G401 (cell line): ENCODE measurements at places on chromosomes 7 and 10. TPM values are rescaled to one million over a fixed set of nuclear protein-coding genes. Genes with fewer than 3 reads are reported as not detected.
A peak's percentile ranks its signal among the peaks of the same experiment; 100 is the strongest.

GRCh38 chr10:130127364-130128061, 8.7 kb upstream of the GLRX3 start:
- DNase-seq, result peak; percentile 76

Gene LRRTM3
- total RNA-seq, result not detected in 2 replicates

Gene CRYGN
- not detected in 2 replicates for total RNA-seq

GRCh38 chr10:79929409-79929904, 19.4 kb downstream of the SFTPD start:
- DNase-seq, result peak; percentile 79

DNA sequence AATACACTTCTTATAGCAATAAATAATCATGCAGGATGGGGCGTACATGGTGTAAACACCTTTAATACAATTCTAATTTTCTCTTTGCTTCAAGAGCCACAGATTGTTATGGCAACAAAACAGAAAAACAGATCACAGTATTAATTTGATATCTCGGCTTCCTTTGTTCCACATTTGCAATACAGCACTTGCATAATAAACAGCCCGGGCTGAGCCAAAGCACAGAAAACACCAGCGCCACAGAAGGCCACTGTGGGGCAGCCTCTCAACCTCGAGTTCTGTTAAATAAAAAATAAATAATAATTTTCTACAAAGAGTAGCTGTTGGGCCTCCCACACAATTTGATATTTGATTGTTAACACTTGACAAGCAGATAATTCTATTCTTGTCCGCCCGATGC, 255.9 kb downstream of the USP6NL start:
- DNase-seq, result no peak

Gene CALML3
- total RNA-seq, result not detected in 2 replicates

GRCh38 chr7:138565071-138565450, 105.0 kb downstream of the TRIM24 start:
- DNase-seq, result no peak

DNA sequence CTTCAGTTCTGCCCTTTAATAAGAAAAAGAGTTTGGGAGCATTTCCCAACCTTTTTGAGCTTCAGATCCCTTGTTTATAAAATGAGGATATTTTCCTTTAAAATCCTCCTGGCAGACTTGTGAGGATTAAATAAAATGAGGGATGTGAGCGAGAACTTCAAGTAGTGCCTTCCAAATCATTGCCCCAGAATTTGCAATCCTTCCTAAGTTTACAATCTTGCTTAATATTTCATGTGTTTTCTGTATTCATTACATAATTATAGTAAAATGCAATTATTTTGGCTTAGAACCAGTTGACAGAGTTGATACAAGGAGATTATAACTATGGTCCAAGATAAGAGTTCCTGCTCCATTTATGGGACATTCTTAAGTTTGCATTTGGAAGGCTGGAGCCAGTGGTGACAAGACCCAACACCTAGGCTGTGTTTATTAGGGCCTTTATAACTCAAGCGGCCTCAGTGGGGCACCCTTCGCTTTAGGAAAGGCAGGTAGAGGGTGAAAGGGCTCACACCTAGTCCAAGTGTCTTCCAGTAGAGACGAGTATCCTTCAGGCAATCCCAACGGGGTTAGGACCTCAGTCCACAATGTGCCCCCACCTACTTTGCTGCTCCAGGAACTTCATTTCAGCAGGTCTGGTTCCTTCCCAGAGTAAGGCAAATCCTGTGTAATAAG, 317.5 kb downstream of the WDR11 start:
- DNase-seq, result peak; percentile 14

- DNase-seq, result no peak
These were observed 6.3 kb upstream of the CDH23 start for GRCh38 chr10:71390461-71390835.

GRCh38 chr7:91348711-91349110, 84.5 kb downstream of the FZD1 start:
- DNase-seq, result no peak

Gene ARHGEF5
- total RNA-seq, result not detected in 2 replicates

DNA sequence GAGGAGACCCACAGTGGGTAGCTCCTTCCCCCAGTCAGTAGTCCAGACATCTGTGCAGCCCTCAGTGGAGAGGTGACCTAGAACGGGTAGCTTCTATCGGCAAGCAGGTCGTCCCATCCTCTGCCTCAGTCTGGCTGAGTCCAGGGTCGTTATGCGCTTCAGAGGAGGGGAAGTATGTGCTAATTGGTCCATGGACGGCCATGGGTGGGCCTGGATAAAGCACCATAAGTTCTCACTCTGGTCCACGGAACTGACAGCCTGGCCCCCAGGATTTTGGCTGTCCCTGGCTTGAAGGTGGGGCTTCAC, 78.6 kb downstream of the HDAC9 start:
- no peak for DNase-seq

GRCh38 chr10:21500578-21500910, 24.9 kb downstream of the SKIDA1 start:
- no peak for DNase-seq

Gene AS3MT
- total RNA-seq, result 0.31 and 1.4 TPM in 2 replicates

DNA sequence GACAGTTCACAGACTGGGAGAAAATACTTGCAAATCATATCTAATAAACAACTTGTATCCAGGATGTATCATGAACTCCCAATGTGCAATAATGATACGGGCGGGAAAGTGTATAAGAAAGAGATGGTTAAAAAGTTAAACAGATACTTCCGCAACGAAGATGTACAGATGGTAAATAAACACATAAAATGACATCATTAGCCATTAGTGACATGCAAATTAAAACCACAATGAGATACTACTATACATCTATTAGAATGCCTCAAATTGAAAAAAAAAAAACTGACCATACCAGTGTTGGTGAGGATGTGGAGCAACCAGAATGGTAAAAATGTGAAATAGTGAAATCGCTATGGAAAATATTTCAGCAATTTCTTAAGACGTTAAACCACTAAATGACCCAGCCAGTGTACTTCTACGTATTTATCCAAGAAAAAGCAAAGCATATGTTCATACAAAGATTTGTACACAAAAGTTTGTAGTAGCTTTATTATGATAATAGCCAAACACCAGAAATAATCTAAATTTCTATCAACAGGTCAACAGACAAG, 83.5 kb downstream of the IPMK start:
- DNase-seq, result no peak

Gene DPCD
- 361 and 419 TPM in 2 replicates for total RNA-seq

Gene CARD11
- 0.12 TPM in 1 of 2 replicates, not detected in the other for total RNA-seq

Gene NPC1L1
- not detected in 2 replicates for total RNA-seq

DNA sequence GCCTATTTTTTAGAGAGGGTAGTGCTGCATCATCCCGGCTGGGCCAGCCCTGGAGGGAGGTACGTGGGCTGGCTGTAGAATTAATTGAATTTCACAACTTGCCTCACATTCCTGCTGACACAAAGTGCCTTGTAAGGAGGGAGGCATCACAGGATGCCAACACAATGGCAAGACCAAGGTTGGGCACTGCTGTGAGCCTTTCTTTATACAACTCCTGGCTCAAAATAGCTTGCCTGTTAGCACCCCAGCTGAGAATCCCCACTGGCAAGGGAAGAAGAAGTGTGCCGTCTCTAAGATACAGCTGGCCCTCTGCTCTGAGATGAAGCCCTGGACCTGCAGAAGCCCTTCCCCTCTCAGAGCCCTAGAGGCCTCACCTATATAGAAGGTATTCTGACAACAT, 873.9 kb downstream of the GRID1 start:
- peak; percentile 2 for DNase-seq

DNA sequence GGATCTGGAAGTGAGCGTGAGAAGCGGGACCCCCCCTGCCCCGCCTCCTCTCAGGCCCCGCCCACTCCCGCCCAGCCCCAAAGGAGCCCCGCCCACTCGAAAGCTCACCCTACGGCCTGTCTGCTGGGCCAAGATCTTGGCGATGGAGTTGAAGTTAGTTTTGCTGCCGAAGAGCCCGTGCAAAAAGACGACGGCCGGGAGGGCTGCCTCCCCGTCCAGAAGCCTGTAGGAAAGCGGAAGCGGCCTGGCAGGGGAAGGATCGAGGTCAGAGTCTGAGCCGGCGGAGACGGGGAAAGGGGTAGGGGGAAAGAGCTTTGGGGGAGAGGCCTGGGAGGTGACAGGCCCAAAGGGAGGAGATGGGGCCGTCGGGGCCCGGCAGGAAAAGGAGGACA, 386 bp downstream of the ABHD11 start:
- DNase-seq, result peak; percentile 52

DNA sequence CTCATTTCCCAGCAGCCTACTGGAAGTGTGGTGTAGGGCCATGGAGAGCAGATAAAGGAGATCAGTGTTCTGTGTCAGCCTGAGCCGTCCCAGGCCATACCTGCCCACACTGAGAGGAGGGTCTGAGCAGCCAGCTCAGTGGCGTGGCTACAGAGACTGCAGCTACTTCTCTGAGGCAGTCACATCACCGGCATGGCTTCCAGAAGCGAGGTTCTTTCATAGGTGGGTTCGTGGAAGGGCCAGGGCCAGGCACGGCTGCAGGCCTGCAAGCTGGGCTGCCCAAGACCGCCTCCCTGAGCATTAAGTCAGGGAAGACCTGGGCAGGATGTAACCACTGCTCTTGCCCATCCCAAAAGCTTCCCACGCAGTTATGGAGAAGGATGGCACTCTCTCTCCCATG, 34.9 kb downstream of the LDB3 start:
- no peak for DNase-seq

Gene IRF5
- not detected in 2 replicates for total RNA-seq

Gene ANKRD30A
- not detected in 2 replicates for total RNA-seq

GRCh38 chr10:52668024-52668423, 104.6 kb downstream of the MBL2 start:
- no peak for DNase-seq

Gene DNAJC12
- 1.1 and 15.8 TPM in 2 replicates for total RNA-seq

Gene NEUROG3
- total RNA-seq, result not detected in 2 replicates

GRCh38 chr10:21257919-21258318, 267.6 kb downstream of the SKIDA1 start:
- DNase-seq, result no peak
